LNCaP clone FGC (cell line): ENCODE measurements at places on chromosomes 7 and 10.
A peak's percentile ranks its signal among the peaks of the same experiment; 100 is the strongest.

- no peak for DNase-seq
Measured at GRCh38 chr10:74518061-74518460, 308.3 kb upstream of the KAT6B start.

DNA sequence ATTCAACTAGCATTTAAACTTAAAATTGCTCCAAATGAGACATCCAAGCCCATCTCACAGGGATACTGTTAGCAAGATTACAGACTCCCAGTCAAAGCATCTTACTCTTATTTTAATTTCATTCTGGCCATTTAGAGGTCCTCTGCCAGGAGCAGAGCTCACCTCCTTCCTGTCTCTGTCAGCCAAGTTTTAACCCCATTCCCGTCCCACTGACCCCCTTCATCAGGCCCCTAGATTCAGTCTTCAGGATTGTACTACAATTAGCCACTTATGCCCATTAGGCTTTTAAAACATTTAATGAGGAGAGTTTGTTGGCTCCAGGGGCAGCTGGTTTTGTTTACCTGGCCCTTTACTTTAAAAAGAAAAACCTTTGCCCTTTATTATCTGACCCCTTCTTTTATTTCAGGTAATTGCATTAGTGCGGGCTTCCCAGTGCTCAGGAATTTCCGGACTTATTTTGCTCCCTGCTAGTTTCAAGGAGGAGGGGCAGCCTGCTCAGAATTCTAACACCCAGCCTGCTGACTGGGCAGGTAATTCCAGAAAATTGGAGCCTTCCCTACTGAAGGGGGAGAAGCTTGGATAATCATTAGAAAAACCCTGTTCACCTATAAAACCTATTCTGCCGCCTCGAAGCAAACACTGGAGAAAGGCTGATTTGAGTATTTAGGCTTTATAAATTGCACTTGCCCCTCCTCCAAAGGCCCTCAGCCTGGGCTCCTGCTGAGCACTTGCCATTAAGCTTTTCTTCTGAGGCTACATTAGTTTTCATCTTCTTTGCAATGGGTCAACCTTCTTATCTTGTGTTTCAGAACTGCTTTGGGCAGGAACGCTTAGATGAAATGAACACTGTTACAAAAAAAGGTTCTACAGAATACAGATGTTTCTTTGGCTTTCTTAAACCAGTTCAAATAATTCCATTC is 200.5 kb upstream of the HPS1 start:
- no peak for DNase-seq

- no peak for DNase-seq
Measured at GRCh38 chr10:49180444-49180860, 7.7 kb downstream of the TMEM273 start.

DNA sequence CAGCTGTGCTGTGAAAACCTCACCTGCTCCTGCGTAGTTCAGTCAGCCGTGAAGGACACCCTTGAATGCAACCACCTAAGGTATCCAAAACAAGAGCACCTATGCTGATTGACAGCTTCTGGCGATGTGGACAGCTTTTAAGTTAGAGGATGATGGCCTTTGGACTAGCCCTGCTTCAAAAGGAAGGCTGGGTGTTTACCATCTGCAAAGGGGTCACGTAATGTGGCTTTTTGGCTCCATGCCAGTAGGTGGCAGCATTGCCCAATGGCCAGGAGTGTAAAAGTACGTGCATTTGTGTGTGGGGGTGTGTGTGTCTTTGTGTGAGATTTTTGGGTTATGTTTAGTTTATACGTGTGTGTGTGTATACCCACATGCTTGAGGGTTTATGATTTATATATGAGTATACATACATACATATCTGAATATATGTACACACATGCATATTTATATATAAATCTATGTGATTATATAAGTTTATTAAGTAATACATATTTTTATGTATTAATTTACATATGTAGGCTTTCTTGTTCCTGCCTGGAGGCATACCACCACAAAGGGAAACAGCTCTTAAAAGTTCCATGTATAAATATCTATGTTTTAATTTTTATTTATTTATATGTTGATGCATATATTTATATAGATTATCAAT is 236.3 kb upstream of the ANKRD30A start:
- DNase-seq = no peak

DNA sequence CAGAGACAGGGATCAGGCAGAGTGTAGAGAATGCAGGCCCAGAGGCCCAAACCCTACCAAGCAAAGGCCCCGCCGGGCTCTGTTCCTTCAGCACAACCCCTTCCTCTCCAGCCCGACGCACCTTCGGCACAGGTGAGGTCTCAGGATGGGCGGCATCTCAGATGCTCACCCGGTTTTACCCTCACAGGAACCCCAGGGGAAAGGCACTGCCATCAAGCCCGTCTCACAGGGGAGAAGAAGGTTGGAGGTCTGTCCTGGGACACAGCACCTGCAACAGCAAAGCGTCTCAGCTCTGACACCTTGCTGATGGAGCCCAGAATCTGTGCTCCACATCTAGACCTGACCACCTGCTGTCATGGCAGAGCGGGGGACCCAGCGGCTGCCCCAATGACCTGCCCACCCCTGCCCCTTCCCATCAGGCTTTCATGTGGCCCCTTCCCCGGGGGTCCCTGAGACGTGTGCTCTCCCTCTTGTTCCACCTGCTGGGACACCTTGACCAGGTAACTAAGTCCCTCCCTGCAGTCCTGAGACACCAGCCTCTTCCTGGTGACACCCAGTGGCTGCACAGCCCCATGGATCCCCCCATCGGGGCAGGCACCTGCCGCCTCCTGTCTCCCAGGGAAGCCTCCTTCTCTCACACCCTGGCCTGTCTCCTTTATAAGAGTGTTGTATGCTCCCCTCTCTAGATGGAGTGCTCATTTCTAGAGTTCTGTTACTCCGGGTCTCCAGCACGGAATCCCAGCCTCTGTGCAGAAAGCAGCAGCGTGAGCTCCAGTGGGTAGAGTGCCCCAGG is 315.6 kb downstream of the DNAJB6 start:
- no peak for DNase-seq

GRCh38 chr7:151125846-151126481 is 39.7 kb downstream of the AGAP3 start:
- no peak for DNase-seq

DNA sequence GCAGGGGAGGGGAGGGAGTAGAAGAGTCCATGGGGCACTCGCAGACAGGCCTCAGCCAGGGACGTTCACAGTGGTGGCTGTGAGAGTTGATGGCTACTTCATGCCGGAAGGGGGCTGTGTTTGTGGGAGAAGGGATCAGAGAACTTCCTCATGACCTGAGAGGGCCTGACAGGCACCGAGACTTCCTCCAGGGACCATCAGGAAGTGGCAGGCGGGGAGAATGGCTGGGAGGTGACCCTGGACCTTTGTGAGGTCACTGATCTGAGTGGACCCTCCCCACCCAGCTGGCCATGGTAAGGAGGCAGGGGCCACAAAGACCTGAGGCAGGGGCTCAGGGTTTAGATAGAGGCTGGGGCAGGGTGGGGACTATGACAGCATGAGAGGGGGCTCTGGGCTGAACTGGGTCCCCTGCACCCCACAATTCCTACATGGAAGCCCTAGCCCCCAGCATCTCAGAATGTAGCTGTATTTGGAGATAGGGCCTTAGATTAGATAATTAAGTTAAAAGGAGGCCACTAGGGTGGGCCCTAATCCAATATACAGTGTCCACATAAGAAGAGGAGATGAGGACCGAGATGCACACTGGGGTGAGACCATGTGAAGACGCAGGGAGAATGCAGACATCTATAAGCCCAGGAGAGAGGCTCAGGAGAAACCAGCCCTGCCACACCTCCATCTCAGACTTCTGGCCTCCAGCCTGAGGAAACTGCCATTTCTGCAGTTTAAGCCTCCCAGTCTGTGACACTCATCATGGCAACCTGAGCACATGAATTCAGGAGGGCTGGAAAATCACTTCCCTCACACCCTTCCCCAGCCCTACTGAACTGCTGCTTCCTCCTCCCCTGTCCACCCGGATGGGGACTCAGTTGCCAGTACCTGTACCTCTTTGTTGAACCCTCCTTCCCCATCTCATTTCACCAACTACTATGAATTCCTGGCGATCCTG is 273.9 kb upstream of the ZNF32 start:
- no peak for DNase-seq

DNA sequence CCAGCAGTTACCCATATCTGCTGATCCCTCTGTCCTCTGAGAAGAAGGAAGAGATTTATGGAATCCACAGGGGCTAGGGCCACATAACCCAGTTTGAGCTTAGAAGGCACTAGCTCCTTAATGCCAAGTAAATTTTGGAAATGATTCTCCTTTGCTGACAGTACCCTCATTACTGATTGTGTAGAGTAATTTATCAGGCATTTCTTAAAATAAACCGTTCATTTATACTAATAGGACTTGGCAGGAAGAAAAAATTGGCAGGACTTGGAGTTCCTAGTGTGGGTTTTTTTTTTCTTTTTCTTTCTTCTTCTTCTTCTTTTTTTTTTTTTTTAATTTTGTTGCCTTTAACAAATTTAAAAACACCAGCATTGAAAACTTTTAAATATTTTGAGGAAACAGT is 645.7 kb downstream of the SUGCT start:
- DNase-seq = no peak

- DNase-seq = no peak
Measured at GRCh38 chr7:129903935-129904334, 48.8 kb downstream of the UBE2H start.

DNA sequence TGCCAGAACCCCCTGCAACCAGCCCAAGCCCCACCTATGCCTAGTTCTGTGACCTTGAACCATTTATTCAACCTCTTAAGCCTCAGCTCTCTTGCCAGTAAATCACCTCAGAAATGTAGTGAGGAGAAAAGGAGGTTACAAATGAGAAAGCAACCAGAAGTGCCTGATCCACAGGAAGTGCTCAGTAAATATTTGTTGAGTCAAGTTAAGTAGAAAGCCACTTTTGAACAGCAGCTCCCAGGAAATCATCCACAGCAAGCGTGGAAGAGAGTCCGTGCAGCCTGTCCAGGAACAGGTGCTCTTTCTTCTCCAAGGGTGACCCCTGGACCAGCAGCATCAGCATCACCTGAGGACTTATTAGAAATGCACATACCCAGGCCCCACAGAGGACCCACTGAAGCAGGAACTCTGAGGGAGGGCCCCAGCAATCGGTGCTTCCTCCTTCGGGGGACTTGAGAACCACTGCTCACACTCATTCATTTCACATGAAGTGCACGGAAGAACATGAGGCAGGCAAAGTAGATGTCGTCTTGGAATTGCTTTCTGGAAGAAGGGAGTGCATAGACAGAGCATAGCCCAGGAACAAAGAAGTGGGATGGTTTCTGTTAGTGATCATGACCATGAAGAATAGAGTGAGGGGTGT is 6.3 kb upstream of the C10orf71 start:
- DNase-seq = no peak

- no peak for DNase-seq
Measured at GRCh38 chr7:141094336-141095070, 20.6 kb downstream of the TMEM178B start.

DNA sequence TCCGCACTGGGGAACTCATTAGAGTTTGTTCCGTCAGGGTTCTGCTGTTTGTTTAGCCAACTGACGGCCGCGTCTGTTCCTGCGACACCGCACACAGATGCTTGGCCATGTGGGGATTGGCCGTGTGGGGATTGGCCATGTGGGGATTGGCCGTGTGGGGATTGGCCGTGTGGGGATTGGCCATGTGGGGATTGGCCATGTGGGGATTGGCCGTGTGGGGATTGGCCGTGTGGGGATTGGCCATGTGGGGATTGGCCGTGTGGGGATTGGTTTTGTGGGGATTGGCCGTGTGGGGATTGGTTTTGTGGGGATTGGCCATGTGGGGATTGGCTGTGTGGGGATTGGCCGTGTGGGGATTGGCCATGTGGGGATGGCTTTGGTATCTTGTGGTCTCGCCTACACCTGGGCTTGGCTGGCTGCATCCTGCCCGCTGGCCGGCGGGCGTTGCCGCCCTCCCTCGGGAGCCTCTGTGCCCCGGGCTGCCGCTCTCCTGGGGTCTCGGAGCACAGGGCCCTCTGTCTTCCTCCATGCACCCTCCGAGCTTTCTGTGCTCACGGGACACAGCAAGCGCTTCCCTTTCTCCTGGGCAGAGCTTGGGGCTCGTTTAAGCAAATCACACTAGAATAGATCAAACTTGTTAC is 62.5 kb downstream of the NKX6-2 start:
- no peak for DNase-seq

DNA sequence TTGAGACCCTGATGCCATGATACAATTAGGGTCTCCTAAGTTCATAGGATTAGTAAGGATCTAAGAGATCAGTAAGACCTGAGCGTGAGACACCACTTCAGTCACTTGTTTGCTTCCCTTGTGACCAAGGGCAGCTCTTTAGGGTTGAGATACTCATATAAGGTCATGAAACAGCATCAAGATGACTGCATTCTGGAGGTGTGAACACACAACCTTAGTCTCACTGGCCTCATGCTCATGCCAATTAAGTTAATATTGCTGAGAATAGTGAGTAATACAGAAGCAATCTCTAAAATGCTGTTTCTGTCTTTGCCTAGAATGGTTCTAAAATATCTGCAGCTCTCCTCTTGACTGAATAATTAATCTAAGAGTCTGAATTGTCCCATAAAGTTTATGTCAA is 39.6 kb upstream of the KLHL7 start:
- DNase-seq = no peak

DNA sequence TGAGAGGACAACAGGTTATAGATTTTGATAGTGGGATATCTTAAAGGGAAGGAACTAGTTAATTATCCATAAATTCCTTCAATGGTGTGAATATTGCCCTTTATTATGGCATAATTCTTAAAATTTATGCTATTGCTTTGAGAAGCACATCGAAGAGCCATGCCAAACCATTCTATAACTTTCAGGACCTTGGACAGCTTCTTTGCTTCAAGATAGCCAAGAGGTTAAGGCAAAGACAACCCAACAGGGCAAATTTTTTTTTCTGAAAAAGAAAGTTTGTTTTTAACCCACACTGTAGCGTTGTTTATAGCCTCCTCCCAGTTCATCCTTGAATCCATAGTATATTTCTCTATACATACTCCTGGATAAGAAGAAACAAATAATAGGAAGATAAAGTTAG is 103.2 kb downstream of the NRG3 start:
- peak; percentile 26 for DNase-seq

- DNase-seq = no peak
Measured at GRCh38 chr7:26681819-26682418, 182.5 kb downstream of the SKAP2 start.

DNA sequence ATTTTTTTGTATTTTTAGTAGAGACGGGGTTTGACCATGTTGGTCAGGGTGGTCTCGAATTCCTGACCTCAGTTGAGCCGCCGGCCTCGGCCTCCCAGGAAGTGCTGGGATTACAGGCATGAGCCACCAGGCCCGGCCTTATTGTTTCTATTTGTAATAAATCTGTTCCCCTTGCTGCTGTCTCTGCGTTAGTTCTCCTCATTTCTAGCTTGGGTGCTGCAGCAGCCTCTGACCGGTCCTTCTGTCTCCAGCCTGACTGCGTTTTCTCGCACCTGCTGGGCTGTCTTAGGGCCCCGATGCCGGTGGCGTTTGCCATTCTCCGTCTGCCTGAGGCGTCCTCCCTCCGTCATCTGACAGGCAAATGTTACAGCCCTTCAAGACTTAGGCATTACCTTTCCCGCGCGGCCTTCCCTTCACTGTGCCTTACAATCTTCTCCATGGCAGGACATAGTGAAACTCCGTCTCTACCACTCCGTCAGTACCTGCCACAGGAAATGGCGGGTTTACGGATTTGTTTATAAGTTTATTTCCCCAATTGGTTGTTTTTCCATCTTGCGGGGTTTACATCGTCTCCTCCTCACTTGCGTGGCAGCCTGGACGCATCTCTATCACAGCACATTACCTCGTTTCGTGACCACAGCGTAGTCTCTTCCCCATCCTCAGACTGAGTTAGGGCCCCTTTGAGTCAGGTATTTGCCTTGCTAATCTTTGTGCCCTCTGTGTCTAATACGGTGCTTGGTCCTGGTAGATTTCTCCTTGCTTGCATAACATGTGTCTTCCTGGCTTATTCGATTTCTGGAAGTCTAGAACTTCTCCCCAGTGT is 2.3 kb upstream of the GIMAP8 start:
- DNase-seq = no peak

GRCh38 chr10:83680470-83680891 is 458.8 kb upstream of the GHITM start:
- DNase-seq = no peak
